Breast epithelium (tissue), 4 donors: ENCODE measurements at places on chromosomes 11 and 22. TPM values are rescaled to one million over a fixed set of nuclear protein-coding genes. Genes with fewer than 3 reads are reported as not detected.

DNA sequence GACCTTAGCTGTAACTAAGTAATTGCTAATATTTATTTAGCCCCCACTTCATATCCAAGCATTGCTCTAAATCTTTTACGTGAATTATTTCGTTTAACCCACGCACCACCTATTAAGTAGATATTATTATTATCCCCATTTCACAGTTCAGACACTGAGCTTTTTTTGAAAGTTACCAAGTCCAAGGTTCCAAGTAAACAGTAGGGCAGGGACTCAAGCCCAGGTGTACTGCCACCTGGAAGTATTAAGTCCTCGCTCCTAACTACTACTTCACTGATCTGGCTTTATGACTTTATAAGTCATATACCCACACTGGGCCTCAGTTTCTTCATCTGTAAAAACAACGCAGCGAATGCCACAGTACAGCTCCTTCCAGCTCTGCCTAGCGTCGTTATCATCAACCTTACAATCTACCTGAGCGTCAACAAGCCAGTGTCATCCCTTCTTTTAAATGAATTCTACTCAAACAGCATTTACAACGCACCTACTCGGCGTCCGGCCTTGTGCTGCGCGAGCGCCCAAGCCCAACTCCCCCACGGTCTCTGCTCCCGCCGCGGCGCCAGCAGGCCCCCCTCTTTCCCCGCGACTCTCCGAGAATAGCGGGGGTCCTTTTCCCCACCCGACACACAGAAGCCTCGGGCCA is 624 bp downstream of the TMEM41B start:
- no peaks in the 10 kb centered on the region for H3K27me3 ChIP-seq
- H3K27ac ChIP-seq = peak overlapping the region; percentile 92
- no peaks in the 10 kb centered on the region for H3K36me3 ChIP-seq
- H3K4me1 ChIP-seq = peaks cover 5% of the 10 kb centered on the region

- no peak for DNase-seq
- no peak overlapping the region for H3K4me3 ChIP-seq
- H3K36me3 ChIP-seq = no peaks in the 10 kb centered on the region
- no peaks in the 10 kb centered on the region for H3K4me1 ChIP-seq
- no peaks in the 10 kb centered on the region for H3K27me3 ChIP-seq
- H3K27ac ChIP-seq = no peak overlapping the region
Measured at GRCh38 chr11:12998336-12998735, 10.8 kb upstream of the RASSF10 start.

Gene ASCC2
- 37.0 TPM for total RNA-seq

Gene TSPAN18
- total RNA-seq = 2.0 TPM

DNA sequence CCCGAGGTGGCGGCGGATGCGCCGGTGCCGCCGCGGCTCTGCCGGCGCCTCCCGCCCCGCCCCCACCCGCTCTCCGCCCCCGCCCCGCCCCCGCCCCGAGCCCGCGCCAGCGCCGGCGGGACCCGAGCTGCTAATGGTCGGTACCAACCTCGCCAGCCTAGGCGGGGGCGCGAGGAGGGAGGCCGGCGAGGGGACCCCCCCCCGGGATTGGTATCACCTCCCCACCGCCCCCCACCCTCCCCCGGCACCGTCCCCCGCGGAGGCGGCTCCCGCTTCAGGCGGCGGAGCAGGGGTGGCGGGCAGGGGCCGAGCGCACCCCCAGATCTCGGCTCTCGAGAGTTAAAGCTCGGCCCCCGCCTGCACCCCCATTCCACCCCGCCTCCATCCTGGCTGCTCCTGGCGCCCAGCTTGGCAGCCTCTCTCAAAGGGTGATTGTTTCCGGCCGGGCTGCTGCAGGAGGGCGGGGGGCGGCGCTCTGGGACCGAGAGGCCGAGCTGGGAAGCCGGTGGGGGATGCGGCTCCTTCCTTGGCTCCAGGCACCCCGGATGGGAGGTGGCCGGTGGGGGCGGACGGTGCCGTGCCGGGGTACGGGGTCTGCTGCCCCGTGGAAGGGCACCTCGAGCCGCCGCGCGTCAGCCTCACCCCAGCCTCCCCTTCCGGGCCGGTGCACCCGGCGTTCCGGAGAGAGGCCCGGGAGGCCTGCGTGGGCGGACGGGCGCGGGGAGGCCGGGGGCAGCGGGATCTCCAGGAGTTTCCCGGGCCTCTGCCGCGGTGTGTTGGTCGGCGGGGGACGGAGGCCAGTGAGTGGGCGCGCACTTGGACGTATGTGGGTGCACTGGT is at the start of gene B3GAT1:
TSS of gene B3GAT1 (minus strand) at position 40 of the 840 bp plus-strand sequence. CDS start 24,583 bp downstream, outside the sequence.
- no peaks in the 10 kb centered on the region for H3K4me1 ChIP-seq
- no peak for DNase-seq
- H3K4me3 ChIP-seq = peak within 1 kb of the TSS; percentile 76
- H3K27ac ChIP-seq = peak within 1 kb of the TSS; percentile 52
- no peaks in the 10 kb centered on the region for H3K36me3 ChIP-seq

- H3K27me3 ChIP-seq = no peaks in the 10 kb centered on the region
- peak overlapping the region; percentile 53 for H3K4me3 ChIP-seq
- no peak for DNase-seq
- peak overlapping the region; percentile 93 for H3K27ac ChIP-seq
Measured at GRCh38 chr22:37675930-37676735, 697 bp downstream of the LGALS1 start.
